ENCODE measurements at places on chromosomes 12 and 14. TPM values are rescaled to one million over a fixed set of nuclear protein-coding genes. Genes with fewer than 3 reads are reported as not detected.

OTUB2 gene
- total RNA-seq, result 5.2 TPM

TSPAN19 gene
- under 0.01 TPM for total RNA-seq

GPD1 gene
- total RNA-seq, result 15.2 TPM

OAS3 gene
- 1.7 TPM for total RNA-seq

MYH6 gene
- total RNA-seq, result not detected

CCNB1IP1 gene
- total RNA-seq, result 44.3 TPM

CYP46A1 gene
- total RNA-seq, result 6.1 TPM

CFAP54 gene
- total RNA-seq, result 4.7 TPM

KLHDC1 gene
- 14.0 TPM for total RNA-seq

OR4K5 gene
- not detected for total RNA-seq

OR4N5 gene
- total RNA-seq, result not detected

PTPN6 gene
- 2.5 TPM for total RNA-seq

ERBB3 gene
- total RNA-seq, result 6.4 TPM

NOVA1 gene
- 47.9 TPM for total RNA-seq

COCH gene
- 43.5 TPM for total RNA-seq

SDS gene
- total RNA-seq, result not detected

LRRC10 gene
- not detected for total RNA-seq

E2F7 gene
- total RNA-seq, result 1.5 TPM

LBHD2 gene
- total RNA-seq, result not detected

PTPRB gene
- total RNA-seq, result 7.1 TPM

OTX2 gene
- total RNA-seq, result 0.25 TPM
